ENCODE measurements at places on chromosomes 16 and 17. TPM values are rescaled to one million over a fixed set of nuclear protein-coding genes. Genes with fewer than 3 reads are reported as not detected.
A peak's percentile ranks its signal among the peaks of the same experiment; 100 is the strongest.

The TEX19 gene
- total RNA-seq = not detected

DNA sequence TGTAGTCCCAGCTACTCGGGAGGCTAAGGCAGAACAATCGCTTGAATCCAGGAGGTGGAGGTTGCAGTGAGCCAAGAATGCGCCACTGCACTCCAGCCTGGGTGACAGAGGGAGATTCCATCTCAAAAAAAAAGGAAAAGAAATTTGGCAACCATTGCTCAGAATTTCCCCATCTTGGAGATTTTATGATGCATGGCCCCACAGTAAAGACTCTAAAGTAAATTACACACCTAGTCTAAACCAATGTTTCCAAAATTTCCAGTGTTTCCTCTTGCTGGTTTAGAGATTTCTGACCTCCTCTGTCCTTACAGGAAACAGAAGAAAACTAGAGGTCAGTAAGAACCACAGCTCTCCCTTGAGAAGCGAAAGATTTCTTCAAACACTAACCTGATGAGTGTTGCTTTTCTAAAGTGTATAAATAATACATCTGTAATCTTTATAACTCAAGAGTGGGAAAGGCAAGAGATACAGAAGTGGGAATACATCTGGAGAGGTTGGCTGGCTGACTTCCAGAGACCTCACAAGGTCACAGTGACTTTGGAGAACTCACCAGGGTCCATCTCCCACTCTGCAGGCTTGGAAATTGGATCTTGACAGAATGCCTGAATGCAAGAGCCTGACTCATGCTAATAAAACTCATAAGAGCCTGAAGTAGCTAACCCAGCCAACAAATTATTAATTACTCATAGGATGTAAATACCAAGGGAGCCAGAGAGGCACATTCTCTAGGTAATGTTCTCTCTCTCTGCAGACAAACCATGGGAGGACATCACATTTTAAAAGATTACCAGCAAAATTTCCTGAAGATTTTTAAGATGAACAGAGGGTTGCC lies 8.8 kb downstream of the ADAT1 start:
- H3K27ac ChIP-seq = no peak overlapping the region
- peaks cover 43% of the 10 kb centered on the region for H3K36me3 ChIP-seq
- DNase-seq = no peak

DNA sequence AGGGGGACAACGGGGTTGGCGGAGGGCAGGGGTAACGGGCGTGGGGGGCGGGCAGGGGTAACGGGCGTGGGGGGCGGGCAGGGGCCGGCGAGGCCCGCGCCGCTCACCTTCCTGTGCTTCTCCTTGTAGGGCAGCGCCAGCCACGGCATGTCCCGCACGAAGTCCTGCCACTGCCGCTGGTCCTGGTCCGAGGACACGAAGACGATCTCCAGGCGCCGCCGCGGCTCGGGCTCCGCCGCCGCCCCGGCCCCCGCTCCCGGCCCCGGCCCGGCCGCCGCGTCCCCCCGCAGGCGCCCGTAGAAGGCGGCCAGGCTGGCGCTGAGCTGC lies 401 bp downstream of the NXN start:
- no peak for DNase-seq
- H3K27ac ChIP-seq = peak overlapping the region; percentile 65
- no peak overlapping the region for H3K4me3 ChIP-seq
- H3K4me1 ChIP-seq = peaks cover 18% of the 10 kb centered on the region
- no peaks in the 10 kb centered on the region for H3K27me3 ChIP-seq
- no peaks in the 10 kb centered on the region for H3K36me3 ChIP-seq

DNA sequence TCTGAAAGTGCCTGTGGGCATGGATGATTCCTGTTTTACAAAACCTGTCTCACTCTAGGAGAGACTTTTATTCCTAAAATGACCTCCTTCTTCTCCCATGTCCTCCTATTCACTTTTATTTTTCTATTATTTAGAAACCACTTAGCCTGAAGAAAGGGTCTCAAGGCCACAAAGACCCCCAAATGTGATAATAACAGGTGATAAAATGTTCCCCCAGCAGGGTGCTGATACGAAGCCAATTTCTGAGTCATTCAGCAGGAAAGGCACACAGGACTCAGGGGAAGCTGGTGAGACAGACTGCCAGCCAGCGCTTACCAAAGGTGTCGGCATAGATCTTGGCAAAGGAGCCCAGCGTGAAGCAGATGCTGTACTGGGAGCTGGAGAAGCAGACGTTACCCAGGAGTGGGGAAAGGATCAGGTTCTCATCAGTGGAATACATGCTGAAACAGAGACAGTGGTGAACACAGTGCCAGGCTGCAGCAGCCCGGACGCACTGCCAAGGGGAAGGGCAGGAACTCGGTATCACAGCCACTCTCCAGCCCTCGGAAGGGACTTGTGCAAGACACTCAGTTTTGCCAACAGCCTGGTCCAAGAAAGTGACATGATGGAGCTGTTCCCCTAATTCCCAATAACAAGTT lies 24.6 kb downstream of the HIGD1B start:
- H3K4me3 ChIP-seq = no peak overlapping the region
- H3K27me3 ChIP-seq = no peaks in the 10 kb centered on the region
- DNase-seq = no peak
- H3K4me1 ChIP-seq = no peaks in the 10 kb centered on the region
- H3K27ac ChIP-seq = no peak overlapping the region

The RHBDL1 gene
- total RNA-seq = 0.27 TPM

The LGALS9C gene
- not detected for total RNA-seq

DNA sequence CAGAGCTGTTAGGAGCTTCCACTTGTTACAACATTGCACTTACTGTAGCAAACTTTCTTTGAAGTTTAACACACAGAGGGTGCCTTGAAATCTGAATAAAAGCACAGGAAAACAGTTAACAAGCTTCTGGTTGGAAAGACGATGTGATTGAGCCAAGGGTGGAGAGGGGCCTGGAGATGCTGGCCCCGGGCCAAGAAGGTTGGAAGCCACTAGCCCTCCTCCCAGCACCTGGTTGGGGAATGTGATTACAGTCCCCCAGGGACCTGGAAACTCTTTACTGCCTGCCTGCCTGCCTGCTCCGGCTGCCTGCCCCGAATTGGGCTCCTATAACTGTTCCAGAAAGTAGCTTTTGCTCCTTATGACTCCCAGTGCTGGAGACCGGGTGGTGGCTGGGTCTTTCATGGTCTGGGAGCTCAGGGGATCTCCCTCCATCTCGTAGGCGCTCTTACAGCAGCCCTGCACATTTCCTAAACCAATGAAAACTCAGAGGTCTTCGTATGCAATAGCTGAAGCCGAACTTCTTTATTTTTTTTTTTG lies 48.0 kb upstream of the ZFHX3 start:
- H3K27ac ChIP-seq = peak overlapping the region; percentile 30
- H3K36me3 ChIP-seq = no peaks in the 10 kb centered on the region
- peak; percentile 80 for DNase-seq
- H3K4me1 ChIP-seq = peaks cover 11% of the 10 kb centered on the region

DNA sequence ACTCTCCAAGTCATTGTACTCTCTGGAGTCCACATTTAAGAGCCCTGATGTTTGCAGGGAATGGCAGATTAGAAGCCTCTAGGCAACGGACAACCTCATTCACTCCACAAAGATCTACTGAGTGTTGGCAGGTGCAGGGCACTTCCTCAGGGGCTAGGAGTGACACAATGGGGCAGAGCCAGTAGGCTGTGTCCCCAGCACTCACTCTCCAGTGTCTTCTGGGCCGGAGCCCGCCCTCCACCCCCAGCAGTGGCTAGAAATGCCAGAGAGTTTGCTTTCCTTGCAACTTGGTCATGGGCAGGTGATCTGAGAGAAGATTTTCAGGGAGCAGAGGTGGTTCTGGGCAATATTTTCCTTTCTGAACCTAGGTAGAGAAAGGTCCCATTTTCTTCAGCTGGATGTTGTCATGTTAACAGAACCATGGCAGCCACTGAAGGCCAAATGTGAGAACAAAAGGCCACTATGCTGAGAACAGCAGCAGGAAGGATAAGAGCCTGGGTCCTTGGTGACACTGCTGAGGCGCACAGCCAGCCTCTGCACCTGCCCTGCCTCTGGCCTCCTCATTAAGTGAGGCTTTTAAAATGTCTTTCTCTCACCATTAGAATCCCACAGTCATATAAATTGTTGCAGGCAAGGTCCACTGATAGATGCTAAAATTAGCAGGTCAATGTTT lies 96.2 kb downstream of the USP31 start:
- H3K4me1 ChIP-seq = peaks cover 8% of the 10 kb centered on the region
- peak; percentile 64 for DNase-seq
- no peaks in the 10 kb centered on the region for H3K36me3 ChIP-seq
- H3K27ac ChIP-seq = no peak overlapping the region
- H3K4me3 ChIP-seq = no peak overlapping the region
- H3K27me3 ChIP-seq = no peaks in the 10 kb centered on the region

All from thyroid gland (tissue), 4 donors.